ENCODE measurements at places on chromosomes 1 and 21.
A peak's percentile ranks its signal among the peaks of the same experiment; 100 is the strongest.

GRCh38 chr1:36988741-36989193 lies 45.5 kb downstream of the GRIK3 start:
- peak; percentile 57 for DNase-seq

GRCh38 chr1:23194119-23194984 lies 22.9 kb downstream of the HTR1D start:
- DNase-seq, result no peak

DNA sequence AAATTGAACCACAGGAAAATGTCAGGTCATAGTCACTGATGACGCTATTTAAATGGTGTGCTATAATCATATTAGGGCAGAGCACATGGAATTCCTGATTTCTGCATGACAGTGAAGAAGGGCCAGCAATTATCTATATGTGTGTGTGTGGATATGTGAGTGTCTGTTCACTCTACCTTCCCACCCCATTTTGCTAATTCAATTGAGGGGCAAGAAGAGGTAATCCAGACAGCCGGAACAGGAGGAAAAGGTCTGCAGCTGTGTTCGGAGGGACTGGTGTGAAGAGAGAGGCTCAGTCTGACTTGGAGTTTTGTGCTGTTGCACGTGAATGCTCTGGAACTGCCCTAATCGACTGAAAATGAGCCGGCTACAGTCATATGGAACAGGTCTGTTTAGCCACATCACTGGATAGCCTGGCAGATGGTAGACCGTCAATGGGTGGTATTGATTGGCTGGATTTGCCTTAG lies 5.1 kb upstream of the ELAVL4 start:
- DNase-seq, result no peak

DNA sequence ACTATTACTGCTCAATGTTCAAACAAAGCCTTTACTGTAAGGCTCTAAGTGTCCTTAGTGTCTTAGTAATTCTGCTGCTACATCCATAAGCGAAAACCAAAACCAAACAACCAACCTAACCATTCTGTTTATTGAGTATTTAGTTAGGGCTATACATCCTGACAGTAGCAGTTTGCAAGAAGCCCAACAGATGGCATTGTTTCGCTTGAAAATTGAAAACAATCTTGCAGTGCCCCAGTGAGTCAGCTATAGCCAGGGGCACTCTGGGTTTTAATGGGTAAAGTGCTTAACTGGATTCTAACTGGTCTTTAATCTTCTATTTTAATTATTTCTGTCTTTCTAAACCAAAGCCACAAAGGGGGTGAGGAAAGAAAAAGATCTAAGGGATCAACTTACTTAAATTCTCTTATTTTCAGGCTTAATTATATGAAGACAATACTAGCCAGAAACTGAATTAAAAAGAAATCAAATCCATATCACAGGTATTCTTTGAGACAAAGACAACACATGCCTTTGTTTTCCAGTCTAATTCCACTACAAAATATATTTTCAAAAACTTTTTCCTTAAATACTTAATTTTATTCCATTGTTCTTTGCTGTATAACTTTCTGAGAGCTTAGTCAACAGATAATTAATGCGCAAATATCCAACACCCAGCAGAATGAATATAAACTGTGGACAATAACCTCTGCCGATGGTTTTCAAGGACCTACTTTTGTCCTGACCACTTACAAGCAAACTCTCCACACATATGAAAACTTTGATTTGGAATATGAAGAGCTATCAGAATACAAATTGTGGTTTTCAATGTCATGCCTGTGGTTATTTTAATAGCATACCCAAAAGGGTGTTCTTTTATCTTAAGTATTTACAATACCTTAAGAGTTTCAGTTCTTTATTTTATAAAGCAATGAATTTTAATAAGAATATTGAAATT lies 15.2 kb downstream of the POGZ start:
- DNase-seq, result peak; percentile 53

DNA sequence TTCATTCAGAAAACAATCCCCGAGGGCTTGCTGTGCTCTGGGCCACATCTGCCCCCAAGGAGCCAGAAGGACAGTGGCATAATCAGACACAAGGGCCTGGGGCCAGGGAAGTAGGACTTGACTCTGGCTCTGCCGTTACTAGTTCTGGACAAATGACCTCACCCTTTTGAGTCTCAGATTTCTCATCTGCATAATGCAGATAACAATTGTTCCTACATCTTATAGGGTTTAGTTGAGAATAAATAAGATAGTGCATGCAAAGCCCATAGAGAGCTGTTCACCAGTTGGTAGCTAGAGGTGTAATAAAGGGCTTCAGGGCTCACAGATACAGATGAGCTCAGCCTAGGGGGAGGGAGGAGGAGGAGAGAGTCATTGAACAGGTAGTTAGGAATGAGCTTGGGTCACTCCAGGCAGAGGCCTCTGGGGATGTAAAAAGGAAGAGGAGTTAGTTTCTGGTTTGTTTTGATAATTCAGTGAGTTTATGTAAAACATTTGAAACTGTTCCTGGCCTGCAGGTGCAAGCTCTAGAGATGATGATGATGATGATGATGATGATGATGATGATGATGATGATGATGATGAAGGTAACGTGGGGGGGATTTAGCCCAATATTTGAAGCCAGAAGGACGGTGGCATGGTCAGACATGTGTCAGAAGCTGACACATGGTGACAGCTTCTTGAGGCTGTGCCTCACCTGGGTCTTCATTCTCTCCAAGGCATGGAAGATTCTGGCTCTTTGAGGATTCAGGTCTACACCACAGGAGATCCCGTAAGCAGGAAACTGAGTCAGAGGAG lies 858 bp downstream of the LACTBL1 start:
- DNase-seq, result no peak

DNA sequence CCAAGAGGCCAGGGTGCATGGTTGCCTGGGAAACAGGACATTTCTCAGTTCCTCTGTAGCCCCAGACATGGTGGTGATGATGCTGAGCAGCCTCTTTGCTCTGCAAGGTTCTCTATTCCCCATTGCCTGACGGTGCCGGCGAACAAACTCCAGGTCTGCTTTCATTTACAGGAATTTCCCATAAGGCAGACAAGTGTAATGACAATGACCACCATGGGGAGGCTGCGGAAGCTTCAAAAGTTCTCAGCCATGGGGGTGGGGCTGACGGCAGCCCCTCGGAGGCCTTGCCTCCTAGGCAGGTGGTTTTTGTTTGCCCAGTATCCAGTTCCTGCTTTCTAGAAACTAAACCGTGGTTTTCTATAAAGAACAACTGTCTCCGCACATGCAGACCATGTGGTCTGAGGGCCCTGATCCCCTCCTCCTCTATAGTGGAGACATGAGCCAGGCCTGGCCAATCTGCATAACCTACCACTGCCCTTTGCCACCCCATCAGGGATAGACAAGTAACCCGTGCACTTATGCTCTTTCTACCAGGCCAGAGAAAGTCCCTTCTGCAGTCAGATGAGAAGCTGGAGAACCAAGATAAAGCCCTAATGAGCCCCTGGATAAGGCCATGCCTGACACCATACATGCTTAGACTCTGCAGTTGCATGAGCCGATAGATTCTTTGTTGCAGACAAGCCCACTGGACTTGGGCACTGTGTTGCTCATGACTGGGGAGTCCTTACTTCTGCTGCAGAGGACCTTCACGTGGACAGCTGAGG lies 54.1 kb downstream of the LDLRAD2 start:
- no peak for DNase-seq

GRCh38 chr1:246160374-246160773 lies 346.7 kb downstream of the SMYD3 start:
- DNase-seq, result no peak

DNA sequence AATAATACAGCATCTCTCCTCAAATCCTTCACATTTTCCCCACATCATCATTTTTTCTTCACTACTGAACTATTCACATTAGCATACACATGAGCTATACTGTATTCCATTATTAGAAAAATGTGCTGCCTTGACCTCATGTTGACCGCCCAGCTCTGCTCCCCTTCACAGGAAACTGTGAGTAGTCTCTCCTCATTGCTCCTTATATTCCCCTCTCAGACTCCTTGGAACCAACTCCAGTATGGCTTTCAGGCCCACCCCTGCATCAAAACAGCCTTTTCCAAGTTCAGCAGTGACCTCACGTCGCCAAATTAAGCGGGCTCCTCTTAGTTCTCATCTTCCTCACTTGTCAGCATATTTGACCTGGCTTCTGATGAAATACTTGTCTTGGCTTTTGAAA lies 59.2 kb upstream of the SPAG17 start:
- no peak for DNase-seq
